ENCODE measurements at places on chromosomes 3 and 15. TPM values are rescaled to one million over a fixed set of nuclear protein-coding genes. Genes with fewer than 3 reads are reported as not detected.

DNA sequence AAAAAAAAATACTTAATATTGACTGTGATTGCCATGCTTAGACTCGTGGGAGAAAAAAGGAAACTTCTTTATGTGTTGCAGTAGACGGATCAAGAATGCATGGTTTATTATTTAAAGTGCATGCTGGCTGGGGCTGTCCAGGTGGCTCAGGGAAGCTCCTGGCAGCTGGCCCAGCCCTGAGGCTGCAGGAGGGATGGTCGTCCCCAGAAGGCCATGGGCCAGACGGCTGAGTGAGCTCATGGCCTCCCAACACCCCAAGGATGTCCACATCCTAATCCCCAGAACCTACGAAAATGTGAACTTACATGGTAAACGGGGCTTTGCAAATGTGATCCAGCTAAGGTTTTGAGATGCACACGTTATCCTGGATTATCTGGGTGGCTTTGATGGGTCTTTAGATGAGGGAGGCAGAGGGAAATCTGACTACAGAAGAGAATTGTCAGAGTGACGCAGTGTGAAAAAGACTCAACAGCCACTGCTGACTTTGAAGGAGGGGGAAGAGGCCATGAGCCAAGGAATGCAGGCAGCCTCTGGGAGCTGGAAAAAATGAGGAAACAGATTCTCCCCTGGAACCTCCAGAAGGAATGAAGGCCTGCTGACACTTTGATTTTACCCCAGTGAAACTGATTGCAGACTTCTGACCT lies 29.8 kb downstream of the ADAMTS17 start:
- no peaks in the 10 kb centered on the region for H3K27me3 ChIP-seq
- no peak for DNase-seq
- no peak overlapping the region for H3K4me3 ChIP-seq
- H3K27ac ChIP-seq, result no peak overlapping the region
- H3K36me3 ChIP-seq, result peaks cover 13% of the 10 kb centered on the region

GRCh38 chr3:127234778-127235177 lies 41.8 kb downstream of the PRR23E start:
- no peak overlapping the region for H3K27ac ChIP-seq
- H3K27me3 ChIP-seq, result no peaks in the 10 kb centered on the region
- H3K4me3 ChIP-seq, result no peak overlapping the region
- H3K4me1 ChIP-seq, result no peaks in the 10 kb centered on the region

- peaks cover 43% of the 10 kb centered on the region for H3K4me1 ChIP-seq
- no peak overlapping the region for H3K27ac ChIP-seq
- H3K27me3 ChIP-seq, result no peaks in the 10 kb centered on the region
- no peak for DNase-seq
- no peak overlapping the region for H3K4me3 ChIP-seq
These were observed 13.3 kb downstream of the XRN1 start for GRCh38 chr3:142434503-142434902.

DNA sequence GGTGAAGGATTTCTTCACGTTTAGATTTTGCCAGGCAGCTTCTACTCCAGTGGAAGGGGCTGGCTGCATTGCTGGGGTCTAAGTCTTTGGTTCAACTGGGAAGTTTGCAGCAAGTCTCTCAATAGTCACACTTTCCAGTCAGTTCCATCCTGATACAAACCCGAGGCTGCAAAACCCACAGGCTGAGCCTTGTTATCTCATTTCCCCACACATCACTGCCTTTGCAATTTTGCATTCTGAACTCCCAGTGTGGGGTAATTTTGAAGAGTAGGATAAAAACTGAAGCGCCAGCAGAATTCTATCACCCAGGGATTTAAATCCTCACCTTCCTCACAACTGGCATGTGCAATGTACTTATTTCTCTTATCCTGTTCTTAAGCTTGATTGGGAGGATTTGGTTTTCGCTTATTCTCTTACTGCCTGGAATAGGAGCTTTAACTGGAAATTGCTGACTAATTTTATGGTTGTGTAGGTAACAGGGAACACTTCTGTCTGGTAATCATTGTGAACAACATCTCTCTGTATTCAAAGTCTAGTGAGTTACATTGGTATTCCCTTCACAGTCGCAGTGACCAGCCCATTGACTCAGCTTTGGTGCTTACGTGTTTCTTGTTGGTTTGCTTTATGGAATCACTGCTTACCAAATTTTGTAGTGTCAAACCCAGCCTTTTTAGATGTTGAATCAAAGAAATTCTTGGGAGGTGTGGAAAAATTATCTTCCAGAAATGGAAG lies 142.0 kb upstream of the TOPAZ1 start:
- no peak for DNase-seq
- H3K27me3 ChIP-seq, result peaks cover 39% of the 10 kb centered on the region
- no peaks in the 10 kb centered on the region for H3K36me3 ChIP-seq
- peaks cover under 1% of the 10 kb centered on the region for H3K4me1 ChIP-seq
- no peak overlapping the region for H3K27ac ChIP-seq

DNA sequence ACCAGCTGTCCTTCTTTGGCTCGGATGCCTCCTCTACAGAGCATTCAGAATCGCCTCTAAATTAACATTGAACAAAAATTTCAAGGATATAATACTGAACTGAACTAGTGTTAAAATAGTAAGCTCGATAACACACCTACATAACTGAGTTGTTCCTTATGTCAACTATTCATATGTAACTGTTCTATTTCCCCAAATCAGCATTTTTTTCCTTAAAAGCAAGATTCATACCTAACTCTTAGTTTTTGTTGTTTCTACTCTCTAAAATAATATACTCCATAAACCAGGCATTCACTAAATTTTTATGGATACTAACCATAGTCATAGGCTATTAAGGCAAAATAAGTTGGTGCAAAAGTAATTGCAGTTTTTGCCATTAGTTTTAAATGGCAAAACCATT lies 32.7 kb upstream of the OSTN start:
- no peak overlapping the region for H3K4me3 ChIP-seq
- H3K27me3 ChIP-seq, result no peaks in the 10 kb centered on the region
- H3K27ac ChIP-seq, result no peak overlapping the region

GRCh38 chr3:149128821-149129220 lies 617 bp upstream of the HPS3 start:
- H3K4me1 ChIP-seq, result peaks cover 39% of the 10 kb centered on the region
- DNase-seq, result no peak
- H3K4me3 ChIP-seq, result peak overlapping the region; percentile 97
- peak overlapping the region; percentile 62 for H3K27ac ChIP-seq

DNA sequence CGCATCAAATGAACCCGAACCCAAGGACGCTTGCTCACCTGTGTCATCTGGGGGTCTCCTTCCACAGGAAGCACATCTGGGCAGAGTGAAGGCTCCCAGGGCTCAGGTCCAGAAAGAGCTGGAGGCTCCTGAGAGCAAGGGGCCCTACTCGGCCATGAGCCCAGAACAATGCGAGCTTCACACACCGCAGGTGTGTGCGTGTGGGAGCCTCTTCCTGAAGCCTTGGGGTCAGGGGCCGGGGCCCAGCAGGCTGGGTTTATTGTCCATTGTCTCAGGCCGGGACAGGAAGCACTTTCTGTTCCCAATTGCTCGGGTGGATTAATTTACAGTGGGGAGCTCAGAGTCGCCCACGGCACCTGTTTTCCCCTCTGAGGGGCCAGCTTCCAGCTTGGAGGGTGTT lies 74.8 kb downstream of the RPN1 start:
- H3K27ac ChIP-seq, result no peak overlapping the region
- no peak for DNase-seq
- H3K27me3 ChIP-seq, result peaks cover 13% of the 10 kb centered on the region
- H3K4me1 ChIP-seq, result peaks cover 18% of the 10 kb centered on the region
- no peak overlapping the region for H3K4me3 ChIP-seq

DNA sequence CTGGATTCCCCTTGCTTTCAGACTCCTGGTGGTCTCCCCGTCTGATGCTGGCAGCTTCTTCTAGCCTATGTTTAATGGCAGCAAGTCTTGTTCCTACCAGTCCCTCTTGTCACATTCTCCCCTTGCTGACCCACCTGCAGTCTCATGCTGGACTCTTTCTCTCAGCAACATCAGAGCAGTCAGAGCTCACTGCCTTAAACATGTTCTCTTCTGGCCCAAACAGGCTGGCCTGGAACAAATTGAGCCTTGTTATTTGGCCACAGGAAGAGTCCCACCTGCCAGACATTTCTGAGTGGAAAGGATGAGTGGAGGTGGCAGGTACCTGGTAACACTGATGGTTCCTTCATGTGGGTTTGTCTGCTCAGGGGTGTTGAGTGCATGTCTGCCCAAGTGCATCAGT lies 59.2 kb upstream of the APEH start:
- no peak overlapping the region for H3K27ac ChIP-seq
- no peaks in the 10 kb centered on the region for H3K27me3 ChIP-seq
- no peak overlapping the region for H3K4me3 ChIP-seq

DNA sequence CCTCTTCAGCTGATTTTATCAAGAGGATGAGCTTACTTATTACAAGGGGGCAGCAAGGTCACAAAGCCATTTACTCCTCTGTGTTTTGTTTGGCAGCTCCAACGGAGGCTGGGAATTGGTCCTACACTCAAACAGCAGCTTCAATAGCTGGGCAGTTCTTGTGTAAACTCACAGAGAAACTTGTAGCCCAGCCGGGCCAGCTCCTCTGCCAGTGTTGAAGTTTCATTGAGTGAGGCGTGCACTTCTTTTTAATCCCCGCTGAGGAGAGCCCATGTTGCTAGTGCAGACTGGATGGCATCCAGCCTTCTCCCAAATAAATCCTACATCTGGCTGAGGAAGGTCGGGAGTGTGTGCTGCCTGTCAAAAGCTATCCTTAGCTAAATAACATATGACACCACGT lies 59.5 kb downstream of the BFSP2 start:
- DNase-seq, result no peak
- H3K4me3 ChIP-seq, result no peak overlapping the region
- no peak overlapping the region for H3K27ac ChIP-seq
- H3K27me3 ChIP-seq, result no peaks in the 10 kb centered on the region

- DNase-seq, result peak; percentile 39
- H3K27ac ChIP-seq, result no peak overlapping the region
- no peaks in the 10 kb centered on the region for H3K36me3 ChIP-seq
- H3K27me3 ChIP-seq, result no peaks in the 10 kb centered on the region
- H3K4me1 ChIP-seq, result peaks cover 23% of the 10 kb centered on the region
These were observed 183.5 kb upstream of the EOMES start for GRCh38 chr3:27905625-27906024.

DNA sequence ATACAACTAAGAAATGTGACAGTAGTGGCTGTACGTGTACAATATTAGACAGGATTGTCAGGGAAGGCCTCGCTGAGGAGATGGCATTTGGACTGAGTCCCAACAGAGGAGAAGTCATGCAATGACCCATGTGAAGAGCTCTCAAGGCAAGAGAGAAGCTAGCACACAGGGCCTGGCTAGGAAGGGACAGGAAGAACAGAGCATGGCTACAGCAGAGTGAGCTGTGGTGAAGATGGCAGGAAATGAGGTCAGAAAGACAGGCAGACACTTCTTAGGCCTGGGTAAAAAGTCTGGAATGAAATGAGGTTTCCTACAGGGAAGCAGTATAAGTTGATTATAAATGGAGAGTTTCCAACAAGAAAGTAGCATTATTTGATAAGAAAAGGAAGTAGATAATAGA lies 33.2 kb upstream of the LEKR1 start:
- no peak overlapping the region for H3K4me3 ChIP-seq
- peaks cover under 1% of the 10 kb centered on the region for H3K36me3 ChIP-seq
- peak; percentile 13 for DNase-seq
- peak overlapping the region; percentile 14 for H3K27ac ChIP-seq

GRCh38 chr3:142664311-142664710 lies 59.5 kb upstream of the TRPC1 start:
- H3K27ac ChIP-seq, result no peak overlapping the region
- no peaks in the 10 kb centered on the region for H3K27me3 ChIP-seq

GRCh38 chr3:104886220-104886995 lies 480.3 kb upstream of the ALCAM start:
- no peaks in the 10 kb centered on the region for H3K36me3 ChIP-seq
- H3K27ac ChIP-seq, result no peak overlapping the region
- H3K4me1 ChIP-seq, result no peaks in the 10 kb centered on the region

GRCh38 chr15:33113666-33114373 lies 80.7 kb downstream of the FMN1 start:
- peaks cover 2% of the 10 kb centered on the region for H3K27me3 ChIP-seq
- DNase-seq, result no peak
- H3K27ac ChIP-seq, result no peak overlapping the region

DNA sequence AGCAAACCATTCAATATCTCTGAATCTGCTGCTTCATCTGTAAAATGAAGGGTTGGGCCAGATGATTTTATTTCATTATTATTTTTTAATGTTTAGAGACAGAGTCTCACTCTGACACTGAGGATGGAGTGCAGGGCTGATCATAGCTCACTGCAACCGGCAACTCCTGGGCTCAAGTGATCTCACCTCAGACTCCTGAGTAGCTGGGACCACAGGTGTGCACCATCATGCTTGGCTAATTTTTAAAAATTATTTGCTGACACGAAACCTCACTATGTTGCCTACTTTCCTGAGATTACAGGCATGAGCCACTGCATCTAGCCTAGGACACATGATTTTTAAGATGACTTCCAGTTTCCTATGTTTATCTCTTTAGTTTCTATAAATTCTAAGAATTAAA lies 105.8 kb downstream of the P3H2 start:
- DNase-seq, result no peak
- no peaks in the 10 kb centered on the region for H3K36me3 ChIP-seq
- H3K4me1 ChIP-seq, result no peaks in the 10 kb centered on the region
- H3K27me3 ChIP-seq, result peaks cover 11% of the 10 kb centered on the region
- no peak overlapping the region for H3K27ac ChIP-seq

GRCh38 chr3:54619053-54619452 lies 308.8 kb downstream of the LRTM1 start:
- H3K4me3 ChIP-seq, result no peak overlapping the region
- H3K36me3 ChIP-seq, result no peaks in the 10 kb centered on the region
- H3K27me3 ChIP-seq, result no peaks in the 10 kb centered on the region
- no peaks in the 10 kb centered on the region for H3K4me1 ChIP-seq

GRCh38 chr3:187789872-187790271 lies 44.6 kb upstream of the BCL6 start:
- H3K4me1 ChIP-seq, result peaks cover 23% of the 10 kb centered on the region
- H3K4me3 ChIP-seq, result no peak overlapping the region
- H3K27ac ChIP-seq, result peak overlapping the region; percentile 53
- no peak for DNase-seq
- H3K36me3 ChIP-seq, result no peaks in the 10 kb centered on the region
- no peaks in the 10 kb centered on the region for H3K27me3 ChIP-seq

GRCh38 chr15:26656080-26656479 lies 116.8 kb downstream of the GABRB3 start:
- no peak overlapping the region for H3K27ac ChIP-seq
- no peak for DNase-seq
- no peaks in the 10 kb centered on the region for H3K27me3 ChIP-seq
- H3K36me3 ChIP-seq, result no peaks in the 10 kb centered on the region

The SOX14 gene
- not detected for total RNA-seq

The GATM gene
- total RNA-seq, result 1.3 TPM

The ADAMTS7 gene
- total RNA-seq, result 0.10 TPM

The TMED3 gene
- total RNA-seq, result 37.8 TPM

The NEK10 gene
- 0.36 TPM for total RNA-seq

The HIGD2B gene
- total RNA-seq, result 0.27 TPM

The FOXB1 gene
- total RNA-seq, result 1.5 TPM

The CTXND1 gene
- not detected for total RNA-seq

The GOLGA8T gene
- total RNA-seq, result 0.19 TPM

The HTR3E gene
- total RNA-seq, result not detected

The ADCY5 gene
- total RNA-seq, result not detected

The NUP210 gene
- 144 TPM for total RNA-seq

The RASGRP1 gene
- 174 TPM for total RNA-seq

The SEMA3F gene
- total RNA-seq, result 0.19 TPM

Measured in activated CD4-positive, alpha-beta memory T cell treated with anti-CD3 and anti-CD28 coated beads for 36 hours (primary cell).